Inflammatory macrophage treated with lipopolysaccharide for 1 hour (primary cell): ENCODE measurements at places on chromosomes 12 and 14.
A peak's percentile ranks its signal among the peaks of the same experiment; 100 is the strongest.

- no peak for DNase-seq
These were observed 361.2 kb downstream of the CCER1 start for GRCh38 chr12:90593596-90594295.

DNA sequence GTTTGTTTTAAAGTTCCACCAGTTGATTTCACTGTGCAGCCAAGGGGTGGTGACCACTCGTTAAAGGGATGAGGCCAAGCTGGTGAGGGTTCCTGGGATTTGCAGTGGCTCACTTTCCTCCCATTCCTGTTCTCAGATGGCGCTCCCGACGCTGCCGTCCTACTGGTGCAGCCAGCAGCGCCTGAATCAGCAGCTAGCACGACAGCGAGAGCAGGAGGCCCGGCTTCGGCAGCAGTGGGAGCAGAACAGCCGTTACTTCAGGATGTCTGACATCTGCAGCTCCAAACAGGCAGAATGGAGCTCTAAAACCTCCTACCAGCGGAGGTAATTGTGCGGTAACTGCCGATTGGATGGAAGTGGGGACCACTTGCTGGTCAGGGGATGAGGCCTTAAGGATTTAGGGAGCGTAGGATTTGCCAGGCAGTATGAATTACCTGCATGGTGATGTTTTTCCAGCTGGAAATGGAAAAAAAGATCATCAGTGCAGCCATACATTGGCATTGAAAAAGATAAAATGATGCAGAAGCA lies 2.9 kb downstream of the TCHP start:
- no peak for DNase-seq

DNA sequence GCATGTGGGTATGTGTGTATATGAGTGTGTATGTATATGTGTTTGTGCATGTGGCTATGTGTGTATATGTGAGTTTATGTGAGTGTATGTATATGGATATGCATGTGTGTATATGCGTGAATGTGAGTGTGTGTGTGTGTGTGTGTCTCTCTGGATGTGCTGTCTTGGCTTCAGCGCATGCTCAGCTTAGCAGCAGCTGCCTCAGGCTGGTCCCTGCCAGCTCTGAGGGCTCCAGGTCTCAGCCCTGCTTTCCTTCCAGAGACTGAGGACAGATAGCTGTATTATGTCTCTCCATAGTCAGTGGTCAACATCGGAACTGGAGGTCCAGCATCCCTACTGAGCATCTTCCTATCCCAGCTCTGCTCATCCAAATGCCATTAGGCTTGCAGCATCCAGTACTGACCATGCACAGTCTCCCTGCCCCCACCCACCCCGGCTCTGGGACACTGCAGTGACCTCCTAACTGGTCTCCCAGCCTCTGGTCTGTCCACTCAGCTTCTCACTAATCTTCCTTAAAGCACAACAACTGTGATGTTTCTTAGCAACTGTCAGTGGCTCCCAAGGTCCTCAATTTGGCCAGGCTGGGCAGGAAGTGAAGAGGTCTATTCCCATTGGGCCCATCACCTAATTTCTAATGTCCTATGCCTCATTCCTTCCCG lies 22.8 kb downstream of the FAIM2 start:
- DNase-seq: no peak

DNA sequence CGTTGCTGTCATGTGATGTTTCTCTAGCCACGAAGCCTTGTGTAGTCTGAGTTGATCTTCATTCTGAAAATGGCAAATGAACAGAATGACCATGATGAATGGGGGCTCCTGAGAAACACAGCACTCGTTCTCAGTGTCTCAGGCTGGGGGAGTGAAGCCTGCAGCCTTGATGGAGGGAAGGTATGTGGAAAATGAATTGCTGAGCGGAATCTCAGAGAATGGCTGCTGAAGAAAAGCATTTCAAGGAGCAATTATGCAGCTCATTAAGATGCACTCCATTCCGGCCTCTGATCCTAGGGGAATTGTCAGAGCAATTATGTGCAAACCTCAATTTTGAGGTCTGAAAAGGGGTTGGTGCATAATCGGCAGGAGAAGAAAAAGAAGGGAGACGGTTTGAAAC lies 167.1 kb downstream of the CHST11 start:
- no peak for DNase-seq

GRCh38 chr12:63308671-63309070 lies 157.7 kb upstream of the AVPR1A start:
- no peak for DNase-seq

DNA sequence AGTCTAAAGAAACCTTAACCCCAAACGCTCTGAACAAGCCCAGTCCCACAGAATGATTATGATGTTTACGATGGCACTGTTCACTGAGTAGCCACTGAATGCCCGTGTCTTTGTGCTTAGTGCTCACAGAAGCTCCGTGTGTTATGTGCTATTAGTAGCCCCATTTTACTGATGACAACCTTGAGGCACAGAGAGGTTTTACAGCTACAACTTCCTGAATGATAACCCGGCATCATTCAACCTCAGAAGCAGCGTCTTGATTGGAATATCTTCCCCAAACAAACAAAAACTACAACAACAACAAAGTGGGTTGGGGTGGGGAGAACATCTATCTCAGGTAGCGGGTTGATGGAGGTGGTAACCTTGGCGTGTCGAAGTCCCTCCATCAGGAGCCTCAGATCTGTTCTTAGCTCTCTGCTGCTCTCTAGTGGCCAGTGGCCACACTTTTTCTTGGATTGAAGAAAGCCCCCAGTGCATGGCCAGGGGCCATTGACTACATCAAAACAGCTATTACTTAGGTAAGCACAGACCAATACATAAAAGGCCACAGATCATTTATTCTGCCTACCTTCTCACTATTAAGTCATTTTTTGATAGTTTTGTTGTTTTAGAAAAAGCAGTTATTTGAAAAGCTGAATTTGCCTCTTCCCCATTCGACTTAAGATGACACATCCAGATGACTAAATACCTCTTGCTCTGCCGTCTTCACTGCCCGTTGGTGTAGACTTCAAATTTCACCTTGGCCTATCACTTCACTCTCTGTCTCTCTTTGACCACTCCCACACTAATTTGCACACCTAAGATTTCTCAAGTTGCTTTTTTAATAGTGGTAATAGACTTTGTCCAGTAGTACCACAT lies 376.9 kb downstream of the GALC start:
- DNase-seq: peak; percentile 49

- DNase-seq: no peak
These were observed 131.8 kb upstream of the EEA1 start for GRCh38 chr12:93060666-93061472.
